A172 (cell line): ENCODE measurements at places on chromosomes 2 and 18.
A peak's percentile ranks its signal among the peaks of the same experiment; 100 is the strongest.

GRCh38 chr18:51273437-51273836, 76.0 kb upstream of the MEX3C start:
- no peak for DNase-seq

- peak; percentile 19 for DNase-seq
Observed at GRCh38 chr2:109031476-109032228, 42.6 kb upstream of the EDAR start.

DNA sequence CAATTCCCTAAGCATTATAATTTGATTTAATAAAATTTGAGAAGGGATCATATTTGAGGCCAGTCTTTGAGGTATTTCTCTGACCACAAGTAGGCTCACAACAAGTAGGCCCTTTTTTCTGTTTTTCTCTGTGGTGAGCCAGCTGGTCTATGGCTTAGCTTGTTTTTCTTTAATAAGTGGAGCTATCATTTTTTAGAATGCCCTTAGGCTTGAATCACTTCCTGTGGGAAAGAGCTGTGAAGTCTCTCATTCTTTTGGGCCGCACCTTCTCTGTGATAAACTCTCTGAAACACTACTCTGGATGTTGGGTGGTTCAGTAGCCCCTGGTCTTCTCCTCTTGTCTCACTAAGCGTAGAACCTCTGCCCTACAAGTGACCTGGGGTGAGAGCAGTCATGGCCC, 235.9 kb downstream of the SUCLG1 start:
- DNase-seq = peak; percentile 62

DNA sequence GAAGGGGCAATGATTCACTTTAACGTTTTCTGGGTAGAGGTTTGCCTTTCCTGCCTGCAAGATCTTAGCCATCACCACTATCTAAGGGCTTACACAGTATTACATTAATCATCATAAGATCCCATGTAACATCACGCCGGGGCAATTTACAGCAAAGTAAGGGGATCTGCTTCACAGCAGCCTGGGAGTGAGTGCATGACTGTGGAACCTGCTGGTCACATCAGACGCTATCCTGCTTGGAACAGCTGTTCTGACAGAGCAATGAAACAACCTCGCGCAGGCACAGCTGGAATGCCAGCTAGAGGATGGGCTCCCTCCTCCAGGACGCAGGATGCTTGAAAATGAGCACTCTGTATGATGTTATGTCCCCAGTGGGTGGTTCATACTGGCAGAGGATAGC, 89.0 kb downstream of the AOX1 start:
- no peak for DNase-seq

- DNase-seq = peak; percentile 69
Observed at GRCh38 chr2:37916512-37917082, 8.5 kb upstream of the RMDN2 start.

DNA sequence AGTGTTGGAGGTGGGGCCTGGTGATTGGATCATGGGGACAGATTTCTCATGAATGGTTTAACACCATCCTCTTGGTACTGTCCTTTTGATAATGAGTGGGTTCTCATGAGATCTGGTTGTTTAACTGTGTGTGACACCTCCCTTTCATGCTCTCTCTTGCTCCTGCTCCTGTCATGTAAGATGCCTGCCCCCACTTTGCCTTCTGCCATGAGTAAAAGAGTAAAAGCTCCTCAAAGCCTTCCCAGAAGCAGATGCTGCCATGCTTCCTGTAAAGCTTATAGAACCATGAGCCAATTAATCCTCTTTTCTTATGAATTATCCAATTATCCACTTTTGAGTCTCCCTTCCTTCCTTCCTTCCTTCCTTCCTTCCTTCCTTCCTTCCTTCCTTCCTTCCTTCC, 317.7 kb downstream of the RDH14 start:
- no peak for DNase-seq

- DNase-seq = no peak
Observed at GRCh38 chr2:197940382-197940781, 136.0 kb downstream of the PLCL1 start.

- no peak for DNase-seq
Observed at GRCh38 chr2:175457895-175458448, 276.5 kb upstream of the ATP5MC3 start.

GRCh38 chr2:150020937-150021673, 433.5 kb upstream of the MMADHC start:
- no peak for DNase-seq

DNA sequence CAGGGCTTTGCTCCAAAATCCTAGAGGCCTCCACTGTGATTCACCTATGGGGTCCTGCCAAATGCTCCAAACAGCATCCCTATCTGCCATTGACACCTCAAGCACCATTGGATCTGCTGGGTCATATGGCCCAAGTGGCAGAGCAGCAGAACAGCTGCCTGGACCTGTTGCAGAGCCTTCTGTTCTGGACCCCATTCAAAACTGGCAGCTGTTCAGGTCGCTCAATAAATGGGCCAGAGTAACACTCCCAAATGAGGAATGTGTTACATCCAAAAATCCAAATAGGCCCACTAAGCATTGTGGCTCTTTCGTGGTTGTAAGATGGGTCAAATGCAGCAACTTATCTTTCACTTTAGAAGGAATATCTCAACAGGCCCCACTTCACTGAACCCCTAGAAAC, 783.6 kb downstream of the DCDC2C start:
- no peak for DNase-seq

DNA sequence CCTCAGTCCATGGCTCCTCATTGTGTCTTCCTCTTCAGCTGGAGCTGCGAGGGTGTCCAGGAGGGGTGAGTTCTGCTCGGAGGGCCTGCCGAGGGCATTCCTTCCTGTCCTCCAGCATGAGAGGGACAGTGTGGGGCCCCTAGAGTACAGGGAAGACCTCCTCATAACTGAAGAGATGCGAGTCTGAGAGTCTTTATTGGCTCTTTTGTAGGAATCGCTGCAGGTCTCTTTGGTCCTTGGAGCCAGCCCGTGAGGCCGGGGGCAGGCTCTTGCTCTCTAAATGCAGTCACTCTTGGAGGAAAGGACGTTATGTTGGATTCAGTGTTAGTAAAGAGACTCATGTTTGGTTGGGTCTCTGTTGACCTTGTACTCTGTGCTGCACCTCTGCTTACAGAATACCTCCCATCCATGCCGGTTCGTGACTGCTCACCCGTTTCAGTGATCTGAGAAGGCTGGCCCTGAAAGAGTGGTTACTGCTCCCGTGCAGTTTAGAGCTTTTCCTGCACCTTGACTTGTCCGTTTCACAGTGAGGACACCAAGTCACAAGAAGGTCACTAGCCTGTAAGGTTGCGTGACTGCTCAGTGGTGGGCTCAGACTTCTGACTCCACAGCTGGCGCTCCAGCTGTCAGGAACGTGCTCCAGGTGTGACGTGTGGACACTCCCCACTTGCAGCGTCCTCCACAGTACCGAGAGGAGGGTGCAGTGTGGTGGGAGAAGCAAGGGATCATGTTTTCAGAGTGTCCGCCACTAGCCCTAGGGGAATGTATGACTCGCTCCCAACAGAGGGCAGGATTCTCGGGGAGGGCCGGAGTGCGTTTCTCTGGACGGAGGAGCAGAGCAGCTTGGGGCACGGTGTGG, 7.8 kb downstream of the ATG4B start:
- DNase-seq = no peak

DNA sequence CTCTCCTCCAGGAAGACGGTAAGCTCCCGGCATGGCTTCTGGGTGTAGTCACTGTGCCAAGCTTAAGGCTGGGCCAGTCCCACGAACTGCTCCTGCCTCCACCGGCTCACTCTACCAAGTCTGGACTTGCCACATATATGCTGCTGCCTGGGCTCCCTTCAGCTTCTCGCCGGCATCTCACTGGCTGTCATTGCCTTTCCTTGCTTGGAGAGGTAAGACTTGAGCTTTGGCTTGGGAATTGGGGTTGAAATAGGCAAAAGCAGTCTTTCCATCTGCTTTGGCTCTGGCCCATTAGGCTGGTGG, 481.0 kb downstream of the TGIF1 start:
- no peak for DNase-seq
